Fibroblast of pulmonary artery (primary cell): ENCODE measurements at places on chromosomes 5 and 9.

GRCh38 chr9:120107138-120107537 is 472.8 kb downstream of the CDK5RAP2 start:
- no peak for DNase-seq

- DNase-seq: no peak
Measured at GRCh38 chr5:35365758-35366157, 135.5 kb upstream of the PRLR start.

DNA sequence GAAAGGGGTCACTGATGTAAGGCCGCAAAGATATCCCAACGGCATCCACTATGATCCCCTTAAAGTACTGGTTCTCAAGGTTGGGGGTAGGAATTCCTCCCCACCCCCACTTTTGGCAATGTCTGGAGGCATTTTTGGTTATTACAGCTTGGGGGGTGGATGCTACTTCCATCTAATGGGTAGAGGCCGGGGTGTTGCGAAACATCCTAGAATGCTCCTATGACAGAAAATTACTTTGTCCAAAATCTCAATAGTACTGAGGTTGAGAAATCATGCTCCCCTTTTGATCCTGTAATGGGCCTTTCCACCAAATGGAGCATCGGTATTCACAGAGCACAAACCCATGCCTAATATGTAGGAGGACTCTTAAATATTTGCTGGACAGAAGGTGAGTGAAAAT is 20.8 kb upstream of the TCERG1 start:
- DNase-seq: no peak

DNA sequence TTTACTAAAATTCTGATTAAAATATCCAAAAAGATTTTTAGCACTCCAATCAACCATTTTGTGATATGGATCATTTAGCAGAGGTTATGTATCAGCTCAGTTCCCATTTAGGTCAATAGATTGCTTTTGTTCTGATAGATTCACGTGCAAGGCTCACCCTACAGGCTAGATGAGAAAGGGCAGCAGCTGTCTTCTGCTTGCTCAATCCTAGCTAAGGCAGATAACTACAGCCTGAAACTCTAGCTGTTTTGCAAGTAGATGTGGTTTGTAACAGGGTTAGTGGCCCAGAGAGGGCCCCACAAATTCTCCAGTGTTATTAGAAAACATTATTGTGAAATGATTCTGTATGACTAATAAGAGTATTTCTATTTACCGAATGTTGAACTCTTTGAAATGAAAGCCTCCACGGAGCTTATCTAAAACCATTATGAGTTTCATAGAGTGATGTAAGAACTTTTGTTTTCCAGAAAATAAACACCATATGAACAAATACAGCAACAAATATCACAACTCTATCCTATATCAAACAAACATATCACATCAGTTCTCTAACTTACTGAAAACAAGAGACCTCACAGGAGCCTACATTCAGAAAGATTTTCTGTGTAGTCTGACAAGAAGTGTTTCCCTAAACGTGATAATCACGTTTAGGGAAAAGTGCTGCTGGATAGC is 841.9 kb upstream of the ACO1 start:
- DNase-seq: peak; percentile 95

DNA sequence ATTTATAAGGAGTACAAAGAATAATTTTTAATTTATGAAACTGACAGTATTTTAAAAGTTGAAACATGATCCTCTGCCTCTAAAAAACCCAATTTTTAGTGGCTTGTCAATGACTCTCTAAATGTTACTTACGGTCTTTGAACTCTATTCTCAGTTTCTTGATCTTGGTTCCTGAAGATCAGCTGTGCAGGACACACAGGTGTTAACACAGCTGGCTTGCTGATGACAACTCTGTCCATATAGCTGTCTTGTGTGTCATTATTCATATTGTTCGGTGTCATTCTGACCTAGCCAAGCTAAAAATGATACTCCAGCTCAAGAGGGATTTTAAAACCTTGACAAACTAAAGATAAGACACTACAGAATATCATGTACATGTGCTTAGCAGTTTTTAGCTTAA is 314.5 kb downstream of the CCDC171 start:
- DNase-seq: no peak

DNA sequence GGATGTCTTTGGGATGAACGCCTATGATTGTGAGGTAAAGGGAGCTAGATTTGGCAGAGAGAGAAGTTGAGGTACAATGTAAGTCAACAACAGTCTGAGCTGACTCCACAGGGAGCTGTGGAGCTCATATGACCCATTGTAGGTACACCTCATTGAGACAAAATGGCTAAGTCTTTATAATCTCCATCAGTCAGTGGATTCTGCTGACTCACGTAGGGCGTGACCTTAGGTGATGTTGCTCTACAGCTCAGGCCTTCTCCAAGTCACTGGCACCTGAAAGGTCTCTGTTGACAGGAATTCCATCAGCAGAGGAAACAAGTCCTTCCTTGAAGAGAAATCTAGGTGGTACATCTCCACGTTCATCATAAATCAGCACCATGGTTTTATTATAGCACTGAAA is 118.2 kb upstream of the PRR16 start:
- DNase-seq: no peak

DNA sequence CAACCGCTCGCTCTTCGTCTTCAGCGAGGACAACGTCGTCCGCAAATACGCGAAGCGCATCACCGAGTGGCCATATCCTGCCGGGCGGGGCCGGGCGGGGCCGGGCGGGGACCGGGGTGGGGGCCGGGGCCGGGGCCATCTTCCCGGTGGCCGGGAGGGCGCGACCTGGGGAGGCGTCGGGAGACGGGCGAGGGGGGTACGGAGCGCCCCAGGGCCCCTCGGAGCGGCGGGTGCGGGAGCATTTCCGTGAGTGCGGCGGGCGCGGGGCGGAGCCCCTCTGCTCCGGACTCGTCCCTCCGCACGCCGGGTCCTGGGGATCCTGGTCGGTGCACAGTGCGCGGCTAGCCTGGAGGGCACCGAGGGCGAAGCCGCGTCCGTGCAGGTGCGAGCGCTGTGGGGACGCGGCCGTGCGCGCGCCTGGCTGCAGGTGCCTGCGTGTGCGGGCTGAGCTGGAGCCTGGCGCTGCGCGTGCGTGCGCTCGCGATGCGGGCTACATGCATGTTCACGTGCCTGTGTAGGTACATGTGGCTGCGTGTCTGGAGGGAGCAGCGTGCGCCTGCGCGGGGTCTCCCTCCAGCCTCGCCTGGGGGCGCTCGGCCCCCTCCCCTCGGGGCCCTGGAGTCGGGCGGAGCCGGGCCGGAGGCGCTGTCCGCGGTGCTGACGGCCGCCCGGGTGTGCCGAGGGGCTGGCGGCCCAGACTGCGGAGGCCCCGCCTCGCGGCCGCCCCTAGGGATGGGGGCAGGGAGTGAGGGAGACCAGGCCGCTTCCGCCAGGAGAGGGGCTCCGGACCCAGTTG is 762 bp downstream of the CACNA1B start:
- DNase-seq: peak; percentile 23

DNA sequence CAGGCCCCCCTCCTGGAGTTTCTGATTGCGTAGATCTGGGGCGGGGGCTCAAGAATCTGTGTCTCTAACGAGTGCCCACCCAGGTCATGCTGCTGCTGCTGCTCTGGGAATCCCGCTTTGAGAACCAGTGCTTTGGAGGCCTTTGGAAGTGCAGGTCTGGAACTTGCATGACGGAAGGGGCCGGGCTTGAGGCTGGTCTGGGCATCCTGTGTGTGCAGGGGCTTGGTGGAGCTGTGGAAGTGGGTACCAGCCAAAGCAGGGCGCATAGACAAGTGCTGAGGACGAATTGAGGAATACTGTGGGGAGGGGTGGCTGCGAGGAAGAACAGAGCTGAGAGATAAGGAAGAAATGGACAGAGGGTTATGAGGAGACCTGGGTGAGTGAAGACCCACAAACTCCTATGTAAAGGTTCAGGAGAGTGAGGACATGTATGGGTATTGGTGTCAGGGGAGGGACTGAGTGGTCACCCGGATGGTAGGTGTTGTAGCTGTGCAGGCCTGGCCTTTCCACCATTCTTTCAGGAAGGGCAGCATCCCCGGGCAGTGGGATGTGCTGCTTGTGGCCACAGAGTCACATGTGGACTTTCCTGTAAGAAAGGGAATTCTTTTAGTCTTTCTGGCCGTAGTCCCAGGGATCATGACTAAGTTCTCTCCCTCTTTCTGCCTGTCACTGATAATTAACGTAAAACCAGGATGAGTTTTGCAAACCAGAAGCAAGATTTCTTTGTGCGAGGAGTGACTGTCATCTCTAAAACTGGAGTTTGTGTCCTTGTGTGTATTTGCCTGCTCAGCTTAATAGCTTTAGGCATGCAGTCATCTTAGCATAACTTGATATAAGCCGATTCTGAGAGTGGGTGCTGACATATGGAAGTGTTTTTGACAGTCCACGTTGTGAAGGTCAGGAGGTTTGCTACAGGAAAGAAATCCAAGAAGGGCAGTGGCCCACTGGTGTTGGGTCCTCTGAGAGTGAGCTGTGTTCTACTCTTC is 43.3 kb upstream of the TJP2 start:
- peak; percentile 90 for DNase-seq
